ENCODE measurements at places on chromosomes 11 and 22.

- no peak for DNase-seq
These were observed 136.8 kb downstream of the NXPE2 start for GRCh38 chr11:114815176-114815575.

DNA sequence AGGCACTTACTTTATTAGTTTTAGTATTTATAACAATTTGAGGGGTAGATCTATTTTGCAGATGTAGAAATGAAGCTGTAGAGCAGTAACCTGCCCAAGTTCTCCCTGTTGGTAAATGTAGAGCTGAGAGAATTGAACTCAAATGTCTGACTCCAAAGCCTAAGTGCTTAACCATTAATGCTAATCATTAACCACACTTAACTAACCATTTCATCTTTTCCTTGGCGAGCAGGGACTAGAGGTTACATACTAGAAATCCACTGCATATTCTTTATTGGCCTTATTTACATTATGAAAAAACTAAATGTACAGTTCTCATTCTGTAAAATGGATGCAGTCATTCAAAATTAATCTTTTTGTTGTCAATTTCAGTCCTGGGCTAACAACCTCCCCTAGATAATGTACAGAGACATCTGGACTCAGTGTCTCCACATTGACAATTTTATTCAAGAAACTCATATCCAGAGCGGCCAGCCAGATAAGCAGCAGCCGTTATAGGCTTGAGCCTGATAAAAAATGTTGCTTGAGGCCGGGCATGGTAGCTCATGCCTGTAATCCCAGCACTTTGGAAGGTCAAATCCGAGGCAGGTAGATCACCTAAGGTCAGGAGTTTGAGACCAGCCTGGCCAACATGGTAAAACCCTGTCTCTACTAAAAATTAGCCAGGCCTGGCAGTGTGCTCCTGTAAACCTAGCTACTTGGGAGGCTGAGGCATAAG, 76.7 kb upstream of the PICALM start:
- no peak for DNase-seq

DNA sequence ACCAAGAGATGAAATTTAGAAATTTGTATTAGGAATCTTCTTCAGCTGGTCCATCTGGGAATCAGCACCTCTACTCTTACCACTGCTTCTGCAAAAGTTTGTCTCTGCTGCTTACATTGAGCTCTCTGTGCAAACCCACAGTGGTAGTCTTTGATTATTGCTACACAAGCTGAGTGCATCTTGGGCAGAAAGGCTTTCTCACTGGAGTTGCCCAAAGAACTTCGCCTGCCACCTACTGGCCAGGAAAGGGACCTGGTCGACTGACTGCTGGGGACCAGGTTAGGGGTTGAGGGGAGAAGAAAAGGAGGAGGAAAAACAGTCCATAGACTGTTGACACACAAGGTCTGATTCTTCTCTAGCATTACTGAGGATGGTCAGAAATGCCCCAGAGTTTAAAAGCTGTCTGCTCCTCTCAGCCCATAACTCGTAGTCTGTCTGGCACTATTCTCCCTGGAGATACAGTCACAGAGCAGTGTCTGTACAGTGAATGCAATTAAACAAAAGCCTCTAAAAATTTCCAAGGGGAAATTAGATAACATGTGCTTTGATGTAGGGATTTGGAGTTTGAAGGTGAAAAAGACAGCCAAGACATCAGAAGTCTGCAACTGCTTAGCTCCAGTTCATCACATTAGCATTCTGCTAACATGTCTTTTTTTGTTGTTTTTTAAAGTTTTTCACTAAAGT, 215.0 kb upstream of the CTSC start:
- peak; percentile 26 for DNase-seq

GRCh38 chr11:44708009-44708408, 18.8 kb upstream of the TSPAN18 start:
- no peak for DNase-seq

- no peak for DNase-seq
These were observed 1057.0 kb upstream of the CNTN5 start for GRCh38 chr11:97963528-97964331.

DNA sequence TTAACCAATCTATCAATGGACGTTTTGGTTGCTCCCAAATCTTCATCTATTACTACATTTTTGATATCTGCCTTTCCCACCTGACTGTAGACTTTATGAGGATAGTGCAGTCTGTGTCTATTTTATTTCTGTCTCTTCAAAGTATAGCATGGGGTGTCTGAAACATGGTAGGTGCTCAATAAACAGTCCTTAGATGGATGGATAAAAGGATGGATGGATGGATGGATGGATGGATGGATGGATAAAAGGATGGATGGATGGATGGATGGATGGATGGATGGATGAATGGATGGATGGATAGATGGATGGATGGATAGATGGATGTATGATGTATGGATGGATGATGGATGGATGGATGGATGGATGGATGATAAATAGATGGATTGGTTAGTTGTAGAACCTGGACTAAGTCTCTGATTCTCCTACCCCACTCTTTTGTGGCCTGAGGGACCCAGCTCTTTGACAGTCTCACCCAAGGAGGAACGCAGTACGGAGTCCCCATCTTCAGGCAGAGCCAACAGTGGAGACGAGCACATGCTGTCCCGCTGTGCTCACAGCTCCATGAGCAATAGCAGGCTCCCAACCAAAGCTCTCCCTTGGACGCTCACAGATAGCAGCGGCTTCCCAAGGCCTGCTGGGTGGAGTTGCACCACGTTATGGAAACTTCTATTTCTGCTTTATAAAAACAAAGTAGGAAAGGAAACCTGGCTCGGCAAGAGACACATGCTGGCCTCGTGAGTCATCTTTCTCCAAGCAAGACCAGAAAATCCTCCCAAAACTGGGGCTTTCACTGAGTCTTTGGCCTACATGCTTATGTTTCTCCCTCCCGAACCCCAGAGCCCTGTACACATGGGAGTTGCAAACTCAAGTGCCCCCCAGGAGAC, 448.0 kb downstream of the MIAT start:
- DNase-seq = no peak

DNA sequence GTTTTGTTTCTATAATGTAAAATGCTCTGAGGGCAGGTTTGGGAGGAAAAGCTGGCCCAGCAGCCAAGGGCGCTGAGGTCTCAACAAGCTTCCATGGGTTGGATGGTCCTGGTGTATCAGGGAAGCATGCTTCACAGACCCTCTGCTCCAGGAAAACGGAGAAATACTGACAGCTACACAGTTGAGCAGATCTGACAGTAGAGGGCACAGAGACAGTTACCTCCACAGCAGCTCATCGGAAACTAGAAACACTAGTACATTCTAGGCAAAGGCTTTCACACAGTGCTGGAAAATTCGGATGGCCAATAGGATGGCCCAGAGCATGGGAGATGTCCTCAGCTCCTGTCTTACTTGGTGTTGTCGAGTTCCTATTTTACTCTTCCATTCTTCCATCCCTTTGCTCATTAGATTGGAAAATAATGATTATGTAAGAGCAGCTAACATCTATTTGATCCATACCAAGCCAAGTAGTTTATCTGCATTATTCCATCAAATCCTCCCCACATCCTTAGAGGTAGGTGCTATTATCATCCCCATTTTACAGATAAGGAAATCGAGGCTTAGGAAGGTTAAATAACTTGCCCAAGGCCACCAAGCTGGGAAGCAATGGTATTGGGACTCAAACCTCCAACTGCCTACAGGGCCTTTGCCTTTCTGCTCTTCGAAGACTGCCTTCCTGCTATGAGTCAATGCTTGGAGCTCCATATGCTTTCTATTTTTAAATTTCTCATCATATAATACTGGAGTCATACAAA, 28.3 kb downstream of the LMO2 start:
- no peak for DNase-seq

GRCh38 chr11:123833095-123833494, 26.9 kb upstream of the OR6M1 start:
- DNase-seq = no peak

DNA sequence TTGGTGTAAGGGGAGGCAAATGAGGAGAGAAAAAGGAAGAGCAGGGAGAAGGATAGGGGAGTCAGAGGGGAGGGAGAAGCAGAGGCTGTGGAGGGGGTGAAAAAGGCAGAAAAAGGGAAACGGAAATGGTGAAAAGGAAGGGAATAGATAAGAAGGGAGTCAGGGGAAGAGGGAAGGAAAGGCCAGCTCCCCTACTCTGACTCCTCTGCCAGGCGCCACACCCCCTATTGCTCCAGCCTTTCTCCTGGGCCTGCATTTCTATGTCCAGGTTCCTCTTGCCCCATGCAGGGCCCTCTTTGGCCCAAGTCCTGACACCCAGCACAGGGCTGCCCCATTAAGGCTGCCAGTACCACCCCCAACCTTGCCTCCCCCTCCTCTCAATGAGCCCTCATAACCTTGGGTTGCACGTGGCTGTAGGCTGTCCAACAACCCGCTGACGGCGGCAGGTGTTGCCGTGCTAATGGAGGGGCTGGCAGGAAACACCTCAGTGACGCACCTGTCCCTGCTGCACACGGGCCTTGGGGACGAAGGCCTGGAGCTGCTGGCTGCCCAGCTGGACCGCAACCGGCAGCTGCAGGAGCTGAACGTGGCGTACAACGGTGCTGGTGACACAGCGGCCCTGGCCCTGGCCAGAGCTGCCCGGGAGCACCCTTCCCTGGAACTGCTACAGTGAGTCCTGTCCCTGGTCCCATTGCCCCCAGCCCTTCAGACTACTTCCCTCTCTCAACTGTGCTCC, 3.4 kb upstream of the NHERF4 start:
- no peak for DNase-seq

DNA sequence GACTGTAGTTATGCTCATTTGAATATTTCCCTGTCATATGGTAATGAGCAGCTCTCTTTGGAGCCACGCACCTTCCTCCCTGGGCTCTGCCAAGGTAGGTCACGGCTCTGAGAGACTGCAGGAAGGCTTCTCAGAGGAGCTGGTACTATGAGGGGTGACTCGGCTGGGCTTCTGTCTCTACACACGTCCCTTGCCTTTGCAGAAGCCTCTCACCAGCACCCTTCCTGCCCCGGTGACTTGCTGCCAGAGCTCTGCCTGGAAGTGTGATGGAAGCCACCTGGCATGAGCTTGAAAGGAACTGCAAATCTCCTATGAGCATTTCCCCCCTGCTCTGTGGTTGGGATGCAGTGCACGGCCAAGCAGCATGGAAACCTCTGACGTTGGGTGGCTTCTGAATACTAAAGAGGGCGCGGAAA, 74.2 kb downstream of the KIRREL3 start:
- no peak for DNase-seq

DNA sequence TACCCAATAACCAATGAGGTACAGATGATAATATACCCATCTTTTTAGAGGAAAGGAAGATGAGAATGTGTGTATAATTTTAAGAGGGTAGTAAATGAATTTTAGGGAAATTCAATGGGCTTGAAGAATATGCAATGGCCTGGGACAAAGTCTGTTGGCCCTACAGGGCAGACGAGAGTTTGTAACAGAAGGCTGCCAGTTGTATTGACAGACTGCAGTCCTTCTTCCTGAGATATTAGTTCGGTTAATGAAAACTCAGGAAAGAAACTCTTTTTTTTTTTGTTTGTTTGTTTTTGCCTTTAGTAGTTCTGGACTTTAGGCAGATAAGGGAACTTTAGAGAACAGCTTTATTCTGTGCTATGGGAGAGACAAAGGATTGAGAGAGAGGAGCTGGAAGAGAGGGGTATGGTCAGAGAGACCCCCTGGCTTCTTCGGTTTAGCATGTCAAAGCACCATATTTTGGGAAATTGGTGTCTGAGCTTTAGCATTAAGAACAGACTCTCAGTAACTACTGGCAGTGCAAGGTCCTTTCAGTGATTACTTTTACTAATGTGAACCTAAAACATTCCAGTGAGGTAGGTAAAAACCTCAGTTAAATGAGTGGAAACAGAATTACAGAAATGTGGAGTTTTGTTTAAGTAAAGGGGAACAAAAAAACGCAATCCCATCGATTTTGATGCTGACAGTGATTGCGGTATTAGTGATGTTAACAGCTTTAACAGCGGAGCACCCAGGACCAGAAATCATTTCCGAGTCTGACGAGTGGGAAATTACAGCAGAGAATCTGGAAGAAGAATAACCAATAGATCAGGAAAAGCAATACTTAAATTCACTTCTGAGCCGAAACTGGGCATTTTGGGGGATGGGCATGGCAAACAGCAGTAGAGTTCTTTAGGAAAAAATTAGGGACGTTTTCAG, 644 bp upstream of the NAALAD2 start:
- DNase-seq = no peak

GRCh38 chr11:125188021-125188420, 23.5 kb downstream of the PKNOX2 start:
- no peak for DNase-seq

GRCh38 chr11:68776442-68777235, 25.3 kb upstream of the TESMIN start:
- no peak for DNase-seq

DNA sequence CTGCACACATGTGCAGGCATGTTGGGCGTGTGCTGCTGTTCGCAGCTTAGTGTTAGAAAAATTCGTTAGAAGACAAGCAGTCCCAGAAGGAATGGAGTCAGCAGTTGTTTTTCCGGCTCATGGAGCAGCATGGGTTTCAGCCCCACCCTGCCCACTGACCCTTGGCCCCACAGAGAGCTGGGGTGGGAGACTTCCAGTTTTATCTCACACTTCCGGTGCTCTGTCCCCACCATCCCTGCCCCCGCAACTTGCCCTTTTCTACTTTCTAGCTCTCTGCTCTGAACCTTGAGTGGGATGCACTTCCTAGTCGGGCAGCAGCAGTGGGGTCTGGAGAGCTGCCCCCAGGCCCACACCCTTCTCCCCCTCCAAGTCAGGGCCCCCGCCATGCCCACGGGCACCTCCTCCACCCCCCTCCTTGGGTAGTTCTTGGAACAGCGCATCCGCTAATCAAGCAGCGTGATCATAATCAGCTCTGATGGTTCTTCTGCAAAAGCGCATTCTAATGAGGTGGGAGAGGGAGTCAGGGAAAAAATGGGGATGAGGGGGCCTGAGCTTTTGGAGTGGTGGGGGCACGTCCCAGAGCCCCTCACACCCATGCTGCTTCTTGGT, 184.4 kb downstream of the CEP164 start:
- DNase-seq = no peak

GRCh38 chr11:103325686-103326069, 216.5 kb downstream of the DYNC2H1 start:
- no peak for DNase-seq

GRCh38 chr11:1770528-1770927, 6.8 kb upstream of the CTSD start:
- peak; percentile 35 for DNase-seq

- DNase-seq = no peak
These were observed 17.3 kb downstream of the RNF121 start for GRCh38 chr11:71946144-71946571.

- no peak for DNase-seq
These were observed 249.1 kb downstream of the MIAT start for GRCh38 chr22:26906464-26906863.

DNA sequence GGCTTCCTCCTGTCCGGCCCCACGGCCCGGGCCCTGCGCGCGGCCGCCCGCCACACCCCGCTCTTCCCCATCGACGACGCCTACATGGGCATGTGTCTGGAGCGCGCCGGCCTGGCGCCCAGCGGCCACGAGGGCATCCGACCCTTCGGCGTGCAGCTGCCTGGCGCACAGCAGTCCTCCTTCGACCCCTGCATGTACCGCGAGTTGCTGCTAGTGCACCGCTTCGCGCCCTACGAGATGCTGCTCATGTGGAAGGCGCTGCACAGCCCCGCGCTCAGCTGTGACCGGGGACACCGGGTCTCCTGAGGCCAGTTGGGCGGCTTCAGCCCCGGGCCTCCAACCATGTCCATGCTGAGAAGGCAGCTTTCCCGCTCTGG, 6.2 kb downstream of the B3GNT6 start:
- DNase-seq = no peak

- no peak for DNase-seq
These were observed 1.8 kb downstream of the BET1L start for GRCh38 chr11:205221-206001.

GRCh38 chr11:63888170-63889086, 28.5 kb downstream of the RCOR2 start:
- DNase-seq = peak; percentile 71

Measured in NK-92 treated with Interleukin-12 subunit alpha and Interleukin-12 subunit beta, amount 100 ng/mL, for 24 hours (cell line).